Inflammatory macrophage treated with lipopolysaccharide for 4 hours (primary cell): ENCODE measurements at places on chromosomes 4 and X.
A peak's percentile ranks its signal among the peaks of the same experiment; 100 is the strongest.

DNA sequence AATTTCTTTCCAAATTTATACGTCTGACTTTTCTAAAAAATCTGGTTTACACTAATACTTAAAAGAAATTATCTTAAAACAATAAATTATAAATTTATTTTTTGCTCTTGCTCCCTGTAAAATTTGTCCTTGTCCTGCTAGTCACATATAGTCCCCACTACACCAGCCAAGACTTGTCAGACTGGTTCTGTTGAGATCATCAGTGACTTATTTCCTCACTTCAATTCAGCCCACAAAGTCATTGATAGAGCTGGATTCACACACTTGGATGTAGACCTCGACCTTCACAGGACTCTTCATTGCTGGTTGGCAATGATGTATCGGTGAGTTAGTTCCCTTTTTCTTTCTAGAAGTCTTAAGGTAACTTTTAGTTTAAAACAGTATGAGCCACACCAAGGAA lies at the start of gene TMPRSS11E:
TMPRSS11E (plus strand) TSS at position 263 of the 400 bp plus-strand sequence; CDS start at position 313, 50 bp downstream.
- DNase-seq = no peak

DNA sequence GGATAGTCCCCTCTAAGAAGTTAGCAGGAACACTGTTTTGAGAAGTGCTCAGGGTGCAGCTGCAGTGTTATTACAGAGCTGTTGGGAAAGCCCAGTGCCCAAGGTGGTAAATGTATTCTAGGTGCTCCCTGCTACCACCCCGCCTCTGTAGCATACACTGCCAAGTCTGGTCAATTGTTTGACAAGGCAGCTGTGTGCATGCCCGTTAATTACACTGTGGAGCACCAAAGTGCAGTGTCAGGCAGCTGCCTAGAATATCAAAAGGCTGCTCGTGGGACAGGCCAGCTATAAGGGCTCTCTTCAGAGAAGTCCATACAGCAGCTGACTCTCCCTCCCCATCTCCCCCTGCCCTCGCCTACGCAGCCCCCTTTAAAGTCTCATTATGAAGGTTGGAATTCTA lies 99.9 kb upstream of the KLHL13 start:
- no peak for DNase-seq

- DNase-seq = no peak
Observed at GRCh38 chr4:102504941-102505340, 3.8 kb downstream of the NFKB1 start.

DNA sequence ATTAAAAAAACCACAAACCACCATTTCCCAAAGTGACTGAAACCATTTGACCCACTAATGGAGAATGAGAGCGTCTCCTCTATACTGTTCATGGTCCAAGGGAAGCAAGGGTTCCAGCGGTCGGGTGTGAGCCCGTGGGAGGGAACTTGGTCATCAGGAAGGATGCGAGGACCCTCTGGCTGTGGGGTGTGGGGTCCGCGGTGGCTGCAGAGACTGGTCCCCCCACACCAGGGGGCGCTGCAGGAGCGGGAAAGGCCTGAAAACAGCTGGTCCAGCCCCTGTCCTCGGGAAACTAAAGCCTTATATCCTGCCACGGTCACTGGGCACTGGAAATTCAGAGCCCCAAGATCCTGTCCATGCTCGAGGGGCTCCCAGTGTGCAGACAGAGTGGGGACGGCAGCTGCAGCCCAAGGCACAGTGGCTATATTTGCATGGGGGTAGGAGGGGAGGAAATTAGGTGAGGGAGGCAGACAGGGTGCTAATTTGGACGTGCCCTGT lies 4.3 kb downstream of the BLOC1S4 start:
- DNase-seq = peak; percentile 70

- DNase-seq = no peak
Observed at GRCh38 chrX:38882894-38883626, 81.8 kb downstream of the MID1IP1 start.

DNA sequence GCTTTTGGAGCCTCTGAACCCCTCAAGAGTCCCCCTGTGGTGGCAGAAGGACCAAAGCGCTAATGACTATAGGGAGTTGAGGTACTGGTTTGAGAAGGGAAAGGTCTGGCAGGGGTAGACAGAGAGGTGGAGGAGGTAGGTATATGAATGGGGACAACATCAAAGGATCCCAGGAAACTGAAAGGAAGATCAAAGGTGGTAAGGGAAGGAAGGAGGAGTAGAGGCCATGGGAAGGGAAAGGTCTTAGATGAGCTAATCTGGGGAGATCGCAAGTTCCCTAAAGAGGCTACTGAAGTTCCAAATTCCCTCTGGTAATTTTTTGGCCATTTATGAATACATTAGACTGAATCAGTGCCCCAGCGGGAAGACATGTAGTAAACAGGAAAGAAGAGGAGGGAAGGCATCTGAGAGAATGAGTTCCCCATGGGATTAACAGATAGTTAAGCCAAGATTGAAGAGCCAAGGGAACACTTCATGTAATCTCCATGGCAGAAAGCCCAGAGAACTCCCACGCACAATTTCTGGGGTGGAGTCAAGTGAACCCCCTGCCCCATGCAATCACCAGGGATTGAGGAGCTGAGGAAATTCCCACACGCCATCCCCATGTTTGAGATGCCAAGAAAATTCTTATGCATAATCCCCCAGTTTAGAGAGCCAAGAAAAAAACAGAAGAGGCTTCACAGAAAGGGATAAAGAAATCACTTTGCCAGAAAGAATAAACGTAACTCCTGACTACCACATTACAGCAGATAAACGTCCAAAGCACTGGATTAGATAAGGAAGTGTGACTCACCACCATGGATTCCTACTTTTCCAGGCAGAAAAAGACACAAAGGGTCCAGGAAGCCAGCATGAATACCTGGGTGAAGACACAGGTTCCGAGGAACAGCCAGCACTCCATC lies 25.8 kb downstream of the ZNF630 start:
- DNase-seq = peak; percentile 3

DNA sequence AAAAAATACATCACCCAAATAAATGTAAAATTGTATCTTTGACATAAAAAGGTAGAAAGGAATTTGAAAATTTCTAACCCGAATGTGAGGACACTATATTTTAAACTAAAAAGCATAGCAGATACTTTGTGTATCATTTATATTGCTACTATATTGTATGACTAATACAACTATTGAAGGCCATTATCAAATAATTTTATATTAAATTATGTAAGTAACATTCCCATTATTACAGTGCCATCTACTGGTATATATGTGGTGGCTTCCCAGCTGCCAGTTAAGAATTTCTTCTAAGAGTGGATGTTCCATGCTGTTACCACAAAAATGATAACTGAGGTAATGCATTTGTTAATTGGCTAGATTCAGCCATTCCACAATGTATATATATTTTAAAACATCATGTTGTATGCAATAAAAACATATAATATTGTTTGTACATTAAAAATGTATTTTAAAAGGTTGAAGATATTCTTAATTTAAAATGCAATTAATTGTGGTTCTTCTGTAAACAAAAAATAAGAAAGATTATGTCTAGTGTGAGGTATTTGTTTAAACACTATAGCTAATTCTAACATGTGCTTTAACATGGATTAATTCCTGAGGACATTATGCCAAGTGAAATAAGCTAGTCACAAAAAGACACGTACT lies 65.3 kb downstream of the EGF start:
- DNase-seq = peak; percentile 55

GRCh38 chr4:1862055-1862911 lies 6.3 kb upstream of the LETM1 start:
- DNase-seq = no peak

- no peak for DNase-seq
Observed at GRCh38 chr4:185113340-185113739, 29.7 kb upstream of the SLC25A4 start.

- DNase-seq = no peak
Observed at GRCh38 chrX:100395781-100396180, 14.3 kb downstream of the PCDH19 start.

- peak; percentile 1 for DNase-seq
Observed at GRCh38 chrX:5388087-5388486, 840.6 kb downstream of the NLGN4X start.

DNA sequence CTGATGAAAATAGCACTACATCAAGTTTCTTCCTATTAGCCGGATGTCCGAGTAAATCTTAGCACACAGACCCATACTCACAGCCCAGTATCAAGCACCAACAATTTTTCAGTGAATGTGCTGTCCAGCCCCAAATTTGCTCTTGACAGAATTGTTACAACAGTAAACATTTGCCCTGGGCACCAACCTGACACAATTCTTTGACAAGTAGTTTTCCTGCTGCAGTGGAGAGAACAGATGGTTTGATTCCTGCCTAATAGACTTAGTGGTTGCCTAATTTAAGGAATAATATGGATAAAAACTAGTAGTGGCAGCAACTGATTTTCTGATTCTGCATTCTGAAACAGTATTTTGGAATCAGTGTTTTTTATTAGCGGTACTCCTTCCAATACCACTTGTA lies 253.6 kb downstream of the SLC39A8 start:
- DNase-seq = no peak

- no peak for DNase-seq
Observed at GRCh38 chr4:75891611-75892010, 10.6 kb downstream of the PPEF2 start.

- DNase-seq = peak; percentile 85
Observed at GRCh38 chrX:30864383-30864785, 24.7 kb downstream of the TAB3 start.

DNA sequence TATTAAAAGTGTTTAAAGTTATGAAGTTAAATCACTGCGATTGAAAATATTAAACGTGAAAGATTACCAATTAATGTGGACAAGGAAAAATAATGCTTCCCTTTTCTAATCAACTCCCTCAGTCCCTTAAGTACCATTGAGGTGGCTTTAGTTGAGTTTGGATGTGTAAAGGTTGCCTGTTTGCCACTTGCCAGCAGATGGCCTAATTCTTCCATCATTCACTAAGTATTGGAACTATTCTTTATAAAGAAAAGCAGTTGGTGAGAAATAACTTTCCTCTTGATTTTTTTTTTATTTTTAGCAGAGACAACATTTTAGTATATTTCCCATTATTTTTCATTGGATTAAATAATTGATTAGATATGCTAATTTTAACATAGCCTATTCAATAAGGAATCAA lies 295.9 kb upstream of the TACR3 start:
- DNase-seq = no peak

DNA sequence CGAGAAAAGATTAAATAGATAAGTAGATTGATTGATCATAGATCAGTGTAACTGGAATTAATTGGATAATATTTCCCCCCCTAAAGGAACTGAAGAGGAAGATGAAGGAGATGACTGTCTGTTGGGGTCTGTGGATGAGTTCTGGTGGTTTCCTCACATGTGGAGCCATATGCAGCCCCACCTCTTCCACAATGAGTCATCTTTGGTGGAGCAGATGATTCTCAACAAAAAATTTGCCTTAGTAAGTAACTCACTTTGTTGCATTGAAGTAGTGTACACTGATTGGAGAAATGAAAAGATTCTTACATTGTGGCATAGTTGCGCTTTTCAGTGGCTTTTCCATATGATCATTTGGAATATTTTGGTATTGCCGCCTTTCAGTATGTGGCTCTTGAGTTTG lies 80.4 kb downstream of the NDST3 start:
- DNase-seq = no peak

- no peak for DNase-seq
Observed at GRCh38 chr4:146311238-146311970, 97.1 kb downstream of the REELD1 start.

GRCh38 chr4:151455212-151455611 lies 46.2 kb downstream of the FHIP1A start:
- no peak for DNase-seq

GRCh38 chrX:124555036-124555595 lies 208.8 kb downstream of the SH2D1A start:
- DNase-seq = no peak

DNA sequence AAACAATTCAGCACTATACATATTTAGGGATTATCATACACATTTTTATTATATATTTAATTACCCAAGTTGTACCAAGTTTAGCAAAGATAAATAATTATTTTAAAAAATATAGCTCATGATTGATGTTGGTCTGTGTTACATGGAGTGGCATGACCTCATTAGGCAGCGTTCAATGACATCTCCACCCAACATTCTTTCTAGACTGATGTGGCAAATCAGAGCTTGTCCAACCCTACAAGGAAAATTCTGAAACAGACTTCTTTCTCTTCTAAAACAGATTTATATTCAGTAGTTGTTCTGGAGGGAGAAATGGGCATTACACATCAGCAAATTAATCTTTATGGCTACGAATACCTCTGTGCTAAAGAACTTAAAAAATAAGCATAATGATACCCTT lies 189.7 kb downstream of the PDGFC start:
- DNase-seq = no peak

DNA sequence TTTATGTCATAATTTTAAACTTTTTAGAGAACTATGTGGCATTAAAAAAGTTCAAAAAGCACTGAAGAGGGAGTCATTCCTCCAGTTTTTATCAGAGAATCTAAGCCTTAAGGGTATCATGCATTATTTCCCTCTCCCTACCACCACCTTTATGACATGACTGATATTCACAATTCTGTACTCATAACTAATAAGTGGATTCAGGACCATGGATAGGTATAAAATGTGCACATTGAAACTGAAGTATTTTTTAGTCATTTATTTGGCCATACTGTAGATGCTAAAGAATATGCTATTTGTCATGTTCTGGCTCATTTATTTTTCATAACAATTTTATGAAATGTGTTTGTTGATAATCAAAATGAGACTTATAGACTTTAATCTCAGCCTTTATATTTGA lies 897.5 kb upstream of the AGA start:
- no peak for DNase-seq

DNA sequence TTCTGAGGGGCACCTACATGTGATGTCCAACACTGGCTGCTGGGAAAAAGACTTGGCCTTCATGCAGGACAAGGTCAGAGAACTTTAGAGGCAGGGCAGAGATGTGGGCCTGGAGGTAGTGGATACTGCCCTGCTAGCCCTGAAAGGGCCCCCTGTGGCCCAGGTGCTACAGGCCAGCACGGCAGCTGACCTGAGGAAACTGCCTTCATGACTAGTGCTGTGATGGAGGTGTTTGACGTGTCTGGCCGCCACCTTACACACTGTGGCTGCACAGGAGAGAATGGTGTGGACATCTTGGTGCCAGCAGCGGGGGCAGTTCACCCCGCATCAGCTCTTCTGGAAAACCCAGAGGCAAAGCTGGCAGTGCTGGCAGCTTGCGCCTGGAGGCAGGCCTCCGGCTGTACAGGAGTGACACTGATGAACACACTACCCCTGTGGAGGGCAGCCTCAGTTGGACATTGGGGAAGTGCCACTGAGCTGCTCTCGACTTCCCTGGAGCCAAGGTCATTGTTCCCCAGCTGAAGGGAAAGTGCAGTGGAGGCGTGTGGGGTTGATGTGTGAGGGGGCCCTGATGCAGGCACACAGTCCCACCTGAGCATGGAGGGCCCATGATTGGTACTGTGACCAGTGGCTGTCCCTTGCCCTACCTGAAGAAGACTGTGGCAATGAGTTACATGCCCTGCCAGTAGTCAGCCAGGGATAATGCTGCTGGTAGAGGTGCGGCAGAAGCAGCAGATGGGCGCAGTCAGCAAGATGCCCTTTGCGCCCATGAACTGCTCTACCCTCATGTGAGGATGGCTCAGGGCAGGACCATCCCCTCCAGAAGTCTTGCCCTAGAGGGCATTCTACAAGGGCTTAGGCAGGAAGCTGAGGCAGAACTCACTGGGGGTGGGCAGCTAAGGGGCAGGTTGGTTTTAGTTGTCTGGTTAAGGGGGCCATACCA lies 36.9 kb downstream of the COQ2 start:
- DNase-seq = no peak

- DNase-seq = peak; percentile 72
Observed at GRCh38 chr4:14400307-14400706, 602.0 kb upstream of the CPEB2 start.
